MV-4-11 (cell line): ENCODE measurements at places on chromosomes 5 and 9.
A peak's percentile ranks its signal among the peaks of the same experiment; 100 is the strongest.

- DNase-seq = no peak
Observed at GRCh38 chr9:108104991-108105390, 615.4 kb upstream of the KLF4 start.

- no peak for DNase-seq
Observed at GRCh38 chr9:108270561-108270960, 585.2 kb downstream of the ACTL7B start.

GRCh38 chr9:104921067-104921741 lies 6.8 kb downstream of the ABCA1 start:
- DNase-seq = peak; percentile 41

GRCh38 chr5:122493091-122494021 lies 181.3 kb downstream of the SNCAIP start:
- DNase-seq = no peak

DNA sequence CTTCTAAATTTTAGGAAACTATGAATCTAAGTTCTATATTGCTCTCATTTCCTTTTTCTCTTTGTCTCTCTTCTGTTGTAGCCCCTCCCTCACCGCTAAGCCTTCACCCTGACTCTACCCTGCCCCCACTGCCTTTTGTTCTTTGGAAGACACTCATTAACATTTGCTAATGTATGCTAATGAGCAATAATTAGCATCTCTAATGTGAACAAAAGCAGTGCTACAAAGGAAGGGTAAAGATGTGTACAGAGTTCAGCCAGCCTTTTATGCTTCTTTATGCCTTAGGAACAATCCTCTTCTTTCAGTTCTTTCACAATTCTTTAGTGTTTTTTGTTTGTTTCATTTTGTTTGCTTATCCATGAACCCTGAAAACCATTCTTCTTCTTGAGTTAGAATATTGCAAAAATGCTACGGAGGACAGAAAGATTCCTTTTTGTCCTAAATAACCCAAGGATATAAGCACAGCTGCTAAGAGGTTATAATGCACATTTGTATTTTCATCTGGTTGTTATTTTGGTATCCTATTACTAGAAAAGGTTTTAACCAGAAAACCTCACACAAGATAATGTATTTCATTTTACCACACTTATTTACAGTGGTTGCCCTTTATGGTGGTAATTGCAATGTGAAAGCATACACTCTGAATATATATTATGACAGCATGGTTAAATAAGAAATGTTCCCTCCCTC lies 159.3 kb downstream of the TMC1 start:
- no peak for DNase-seq

GRCh38 chr5:16568875-16569580 lies 47.8 kb downstream of the RETREG1 start:
- DNase-seq = no peak

GRCh38 chr5:169695919-169696490 lies 58.9 kb downstream of the DOCK2 start:
- DNase-seq = no peak

- DNase-seq = peak; percentile 53
Observed at GRCh38 chr9:97753975-97754374, 56.8 kb upstream of the XPA start.

- DNase-seq = no peak
Observed at GRCh38 chr5:143572671-143573070, 169.2 kb upstream of the NR3C1 start.

- peak; percentile 48 for DNase-seq
Observed at GRCh38 chr5:14685757-14686156, 21.2 kb downstream of the OTULIN start.

GRCh38 chr5:172506921-172507320 lies 52.6 kb upstream of the SH3PXD2B start:
- no peak for DNase-seq

DNA sequence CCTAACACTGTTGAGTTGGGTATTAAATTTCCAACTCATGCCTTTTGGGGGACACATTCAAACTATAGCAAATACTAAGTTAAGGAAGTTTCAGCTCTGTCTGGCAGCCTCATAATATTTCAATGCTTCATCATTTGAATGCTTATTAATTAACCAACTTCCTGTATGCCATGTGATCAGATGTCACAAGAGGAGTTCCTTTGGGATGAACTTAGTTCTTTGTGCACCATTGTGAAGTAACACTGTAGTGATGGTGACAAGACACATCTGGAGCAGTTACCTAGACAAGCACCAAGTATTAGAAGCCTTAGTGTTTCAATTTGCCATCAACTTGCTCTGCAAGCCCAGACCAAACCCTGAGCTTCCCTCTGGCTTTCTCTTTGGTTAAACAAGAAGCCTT lies 90.7 kb upstream of the IL12B start:
- DNase-seq = no peak

DNA sequence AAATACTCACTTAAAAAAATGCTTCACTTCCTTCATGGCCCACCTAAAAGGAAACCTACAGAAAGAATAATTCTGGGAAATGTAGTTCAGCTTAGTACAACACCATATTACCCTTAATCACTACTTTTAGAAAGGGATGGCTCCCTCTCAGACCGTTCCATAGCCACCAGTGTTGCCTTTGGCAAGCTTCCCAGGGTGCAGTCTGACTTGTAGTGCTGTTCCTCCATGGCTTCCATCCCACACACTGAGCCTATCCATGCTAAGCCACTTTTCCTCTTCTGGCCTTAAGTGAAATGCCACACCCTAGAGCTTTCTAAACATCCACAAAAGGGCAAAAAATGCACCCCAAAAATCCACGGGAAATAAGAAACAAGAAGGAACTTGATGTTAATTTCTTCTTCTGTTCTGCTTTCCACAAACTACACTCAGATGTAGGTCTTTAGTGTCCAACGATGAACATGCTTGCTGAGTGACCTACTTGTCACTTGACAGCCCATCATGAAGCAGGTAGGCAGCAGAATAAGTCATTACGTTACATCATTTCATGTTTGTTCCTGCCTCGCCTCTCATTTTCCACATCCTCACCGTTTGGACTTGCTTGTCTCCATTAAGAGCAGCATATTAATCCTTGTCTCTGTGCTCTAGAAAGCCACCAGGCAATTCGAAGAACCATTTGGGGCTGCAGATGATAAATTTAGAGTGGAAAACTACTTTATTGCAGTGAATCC lies 391.1 kb upstream of the GRAMD2B start:
- DNase-seq = no peak

DNA sequence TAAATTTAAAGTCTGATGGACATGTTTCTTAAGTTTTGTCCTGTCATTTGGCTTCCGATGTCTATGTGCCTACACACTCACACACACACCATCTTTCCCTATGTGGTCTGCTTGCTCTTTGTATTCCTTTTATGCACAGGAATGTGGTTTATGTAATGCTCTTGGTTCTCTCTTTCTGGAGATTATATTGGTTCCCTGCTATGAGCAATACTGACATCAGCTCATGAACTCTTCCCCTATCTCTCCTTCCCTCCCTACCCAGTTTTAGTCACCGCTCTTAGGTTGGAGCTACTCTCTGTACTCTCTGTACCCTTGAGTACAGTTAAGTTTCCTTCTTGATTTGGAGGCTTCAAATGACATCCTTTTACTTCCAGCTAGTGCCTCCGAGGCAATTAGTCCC lies 77.9 kb upstream of the MVB12B start:
- DNase-seq = peak; percentile 88

GRCh38 chr9:91221332-91221731 lies 140.4 kb downstream of the AUH start:
- DNase-seq = no peak

DNA sequence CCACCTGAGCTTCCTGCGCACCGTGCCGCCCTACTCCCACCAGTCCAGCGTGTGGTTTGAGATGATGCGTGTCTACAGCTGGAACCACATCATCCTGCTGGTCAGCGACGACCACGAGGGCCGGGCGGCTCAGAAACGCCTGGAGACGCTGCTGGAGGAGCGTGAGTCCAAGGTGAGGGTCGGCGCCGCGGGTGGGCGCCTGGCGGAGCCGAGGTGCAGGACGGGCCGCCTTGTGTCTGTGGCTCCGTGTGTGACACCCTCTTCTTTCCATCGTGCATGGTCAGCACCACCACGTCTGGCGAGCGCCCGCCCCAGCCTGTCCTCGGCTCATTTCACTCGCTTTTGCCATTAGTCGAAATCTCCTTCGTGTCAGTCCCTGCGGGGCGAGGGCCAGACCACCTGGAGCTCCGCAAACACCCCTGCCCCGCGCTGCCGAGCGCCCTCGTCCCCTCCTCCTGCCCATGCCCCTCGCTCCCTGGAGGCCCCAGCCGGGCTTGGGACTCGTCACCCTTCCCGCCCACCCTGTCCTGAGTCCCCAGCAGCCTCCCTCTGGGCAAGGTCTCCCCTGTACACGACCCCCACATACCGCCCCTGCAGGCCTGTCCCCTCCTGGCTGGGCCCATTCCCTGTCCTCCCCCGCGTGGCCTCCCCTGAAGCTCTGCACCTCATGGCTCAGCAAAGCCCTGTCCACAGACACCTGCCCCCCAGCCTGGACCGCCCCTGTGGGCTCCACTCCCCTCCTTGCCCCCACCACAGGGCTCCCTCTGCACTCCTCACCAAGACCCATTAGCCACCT lies 7.0 kb downstream of the GRIN1 start:
- DNase-seq = no peak

- no peak for DNase-seq
Observed at GRCh38 chr5:150293091-150293941, 3.7 kb upstream of the CAMK2A start.

DNA sequence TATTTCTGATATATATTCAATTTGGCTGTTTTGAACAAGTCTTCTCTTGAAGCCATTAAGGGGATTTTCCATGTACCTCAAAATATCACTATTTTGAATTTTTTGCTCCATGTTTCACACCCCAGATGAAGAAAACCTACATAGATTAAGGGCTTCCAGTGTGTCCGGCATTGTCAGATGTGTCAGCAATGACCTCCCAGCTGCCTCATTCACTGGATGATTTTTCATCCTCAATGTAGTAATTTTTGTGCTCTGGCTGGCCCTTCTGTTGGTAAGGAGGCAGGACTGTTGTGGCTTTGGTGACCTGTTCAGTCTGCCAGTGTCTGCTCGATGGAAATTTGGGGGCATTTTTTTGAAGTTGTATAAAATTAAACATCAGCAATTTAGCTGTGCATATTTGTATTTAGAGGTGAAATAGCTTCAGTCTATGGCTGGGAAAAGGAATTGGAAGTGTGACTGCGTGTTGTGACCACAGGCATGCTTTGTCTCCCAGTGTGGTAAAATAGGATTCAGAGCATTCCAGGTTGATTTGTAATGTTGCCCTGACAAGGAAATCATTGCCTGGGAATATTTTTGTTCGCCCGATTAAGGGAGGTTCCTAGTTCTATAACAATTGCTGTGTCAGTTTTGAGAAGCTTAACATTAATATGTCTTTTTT lies 312.4 kb downstream of the ARHGEF28 start:
- no peak for DNase-seq

GRCh38 chr9:127977009-127977883 lies 3.5 kb downstream of the EEIG1 start:
- no peak for DNase-seq

- DNase-seq = no peak
Observed at GRCh38 chr5:91079037-91079436, 304.1 kb downstream of the ARRDC3 start.

DNA sequence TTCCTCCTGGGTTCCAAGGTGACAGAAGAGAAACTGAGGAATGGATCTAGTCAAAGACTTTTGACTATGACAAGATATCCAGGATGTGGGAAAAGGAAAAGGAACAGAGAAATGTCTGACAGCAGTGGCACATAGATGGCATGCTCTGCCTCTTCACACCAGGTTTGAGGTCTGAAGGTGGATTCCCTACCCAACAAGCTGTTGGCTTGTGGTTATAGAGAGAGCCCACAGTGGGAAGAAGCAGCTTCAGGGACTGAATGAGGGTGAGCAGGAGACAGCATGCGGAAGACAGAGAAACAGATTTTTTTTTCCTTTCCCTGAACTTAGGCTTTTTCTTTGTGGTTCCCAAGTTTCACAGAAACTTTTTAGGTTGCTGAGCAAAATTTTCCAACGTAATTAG lies 20.6 kb downstream of the IFNW1 start:
- no peak for DNase-seq

GRCh38 chr5:163248871-163249270 lies 188.5 kb upstream of the CCNG1 start:
- DNase-seq = no peak

GRCh38 chr5:141077826-141078225 lies 16.6 kb upstream of the PCDHB2 start:
- DNase-seq = no peak

GRCh38 chr5:127097278-127097677 lies 24.0 kb upstream of the C5orf63 start:
- DNase-seq = no peak

DNA sequence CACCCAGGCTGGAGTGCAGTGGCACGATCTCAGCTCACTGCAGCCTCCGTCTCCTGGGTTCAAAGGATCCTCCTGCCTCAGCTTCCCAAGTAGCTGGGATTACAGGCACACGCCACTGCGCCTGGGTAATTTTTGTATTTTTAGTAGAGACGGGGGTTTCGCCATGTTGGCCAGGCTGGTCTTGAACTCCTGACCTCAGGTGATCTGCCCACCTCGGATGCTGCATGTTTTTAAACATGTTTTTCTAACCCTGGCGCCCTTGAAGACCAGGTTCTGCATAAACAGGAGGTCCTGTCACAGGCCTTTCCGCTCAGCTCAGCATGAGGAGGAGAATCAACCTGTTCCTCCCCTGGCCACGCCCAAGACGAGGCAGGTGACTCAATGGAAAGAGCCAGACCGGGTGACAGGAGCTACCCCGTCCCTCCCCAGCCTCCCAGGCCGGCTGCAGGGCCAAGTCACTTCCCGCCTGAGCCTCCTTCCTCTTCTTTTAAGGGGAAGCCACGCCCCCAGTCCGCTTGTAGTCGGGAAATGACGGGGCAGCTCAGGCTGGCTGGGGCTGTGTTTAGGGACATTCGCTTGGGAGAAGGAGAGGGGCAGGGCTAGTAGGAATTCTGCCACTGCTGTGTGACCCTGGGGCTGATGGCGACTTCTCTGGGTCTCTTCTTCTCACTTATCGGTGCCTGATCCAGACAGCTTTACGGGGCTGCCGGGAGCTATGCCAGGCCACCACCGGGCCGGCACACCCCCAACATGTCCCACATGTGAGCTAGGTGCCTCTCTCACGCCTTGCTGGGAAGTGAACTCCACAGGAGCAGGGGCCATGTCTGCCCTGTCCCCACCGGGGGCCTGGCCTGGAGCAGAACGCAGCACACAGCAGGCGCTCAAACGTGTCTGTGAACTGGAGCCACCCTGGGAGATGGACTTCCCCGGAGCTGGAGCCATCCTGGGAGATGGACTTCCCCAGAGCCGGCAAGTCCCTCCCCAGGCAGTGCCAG lies 6.1 kb downstream of the NOTCH1 start:
- DNase-seq = peak; percentile 92

DNA sequence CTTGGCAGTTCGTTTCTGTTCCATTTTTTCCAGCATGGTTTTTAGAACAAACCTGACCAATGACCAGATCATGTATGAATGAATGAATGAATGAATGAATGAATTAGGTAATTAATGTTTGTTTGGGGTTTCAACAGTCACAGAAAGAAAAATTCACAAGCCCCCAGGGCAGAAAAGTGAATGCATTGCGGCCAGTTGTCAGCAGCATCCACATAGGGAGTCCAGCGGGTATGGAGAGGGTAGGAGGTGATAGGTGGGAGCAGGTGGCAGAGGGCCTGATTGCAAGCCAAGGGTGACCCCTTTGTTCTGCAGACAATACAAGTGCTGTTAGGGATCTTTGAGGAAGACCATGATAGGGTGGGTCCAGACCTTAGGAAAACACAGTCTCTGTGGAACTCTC lies 49.7 kb upstream of the SAP30L start:
- DNase-seq = no peak
